Left lobe of liver (tissue), 2 donors: ENCODE measurements at places on chromosomes 3 and 15.

DNA sequence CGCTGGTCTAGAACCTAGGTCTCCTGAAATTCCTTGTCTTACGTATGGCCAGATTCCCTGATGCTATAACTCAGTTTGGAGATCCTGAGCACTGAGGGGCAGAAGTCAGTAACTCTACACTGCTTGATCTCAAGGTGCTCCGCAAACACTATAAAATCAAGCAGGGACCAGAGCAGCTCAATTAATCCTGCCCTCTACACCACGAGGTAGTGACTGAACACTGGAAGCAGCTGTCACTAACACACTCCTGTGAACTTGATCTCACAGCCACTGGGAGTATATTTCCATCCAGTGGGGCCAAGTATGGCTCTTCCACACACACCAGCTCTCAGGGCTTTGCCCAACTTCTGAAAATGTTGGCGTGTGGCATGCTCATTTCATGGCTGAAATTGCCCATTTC, 51.0 kb downstream of the EDEM1 start:
- DNase-seq, result no peak

DNA sequence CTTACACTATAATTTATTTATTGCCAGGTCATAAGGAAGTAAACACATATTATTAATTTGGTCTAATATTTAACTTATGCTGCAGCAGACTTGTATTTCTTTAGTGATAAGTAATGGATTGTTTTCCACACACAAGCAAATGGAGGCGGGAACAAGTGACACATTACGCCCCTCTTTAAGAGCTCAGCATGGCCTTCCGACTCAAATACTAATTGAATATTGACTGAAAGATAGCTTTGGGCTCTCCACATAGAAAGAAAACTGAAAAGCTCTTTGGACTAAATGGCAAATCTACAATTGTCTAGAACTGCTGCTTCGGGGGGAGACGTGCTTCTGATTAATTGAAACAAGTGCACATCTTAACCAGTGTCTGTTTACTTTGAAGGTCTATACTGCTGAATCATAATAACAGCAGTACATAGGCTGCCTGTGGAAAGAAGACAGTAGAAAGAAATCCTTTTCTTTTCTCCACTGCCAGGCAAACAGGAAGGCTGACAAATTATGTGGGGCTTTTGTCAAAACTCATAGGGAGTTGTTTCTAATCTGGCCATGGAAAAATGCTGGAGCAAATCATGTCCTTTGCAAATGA, 15.9 kb downstream of the CADPS start:
- no peak for DNase-seq

DNA sequence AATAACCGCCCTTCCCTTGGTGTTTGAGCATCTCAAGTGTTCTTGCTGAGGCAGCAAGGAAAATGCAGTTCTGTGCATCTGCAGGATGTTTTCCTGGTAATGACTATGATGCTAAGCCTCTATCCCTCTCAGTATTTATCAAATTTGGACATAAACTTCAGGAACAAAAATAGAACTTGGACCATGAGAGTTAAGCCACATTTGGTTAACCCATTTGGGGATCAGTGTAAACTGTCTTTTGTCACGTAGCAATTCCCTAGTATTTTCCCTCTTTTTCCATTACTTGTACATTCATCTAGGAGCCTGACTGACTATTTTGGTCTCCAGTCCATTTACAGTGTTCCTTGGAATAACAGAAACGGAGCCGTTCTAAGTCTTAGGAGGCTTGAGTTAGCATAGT, 250.8 kb downstream of the RBMS3 start:
- no peak for DNase-seq

DNA sequence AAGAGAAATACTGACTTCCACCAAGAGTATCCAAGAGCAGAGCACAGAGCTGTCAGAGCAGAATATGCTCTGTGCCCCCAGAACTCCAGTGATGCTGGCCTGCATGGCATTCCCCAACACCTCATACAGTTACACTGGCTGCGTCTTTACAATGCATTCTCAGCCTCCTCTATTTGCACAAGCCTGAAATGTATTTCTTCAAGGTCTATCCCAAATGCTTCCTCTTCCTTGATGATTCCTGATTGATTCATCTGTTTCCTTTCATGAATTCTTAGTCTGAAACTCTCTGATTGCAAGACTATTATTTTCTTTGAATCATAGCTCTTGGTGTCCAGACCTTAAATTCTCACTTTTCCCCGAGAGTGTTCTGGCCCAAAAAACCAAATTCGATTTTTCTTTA, 664.7 kb downstream of the MECOM start:
- DNase-seq, result no peak

GRCh38 chr15:97761110-97761509, 199.4 kb upstream of the ARRDC4 start:
- DNase-seq, result no peak

- no peak for DNase-seq
These were observed 260.7 kb downstream of the OPA1 start for GRCh38 chr3:193853511-193854219.

DNA sequence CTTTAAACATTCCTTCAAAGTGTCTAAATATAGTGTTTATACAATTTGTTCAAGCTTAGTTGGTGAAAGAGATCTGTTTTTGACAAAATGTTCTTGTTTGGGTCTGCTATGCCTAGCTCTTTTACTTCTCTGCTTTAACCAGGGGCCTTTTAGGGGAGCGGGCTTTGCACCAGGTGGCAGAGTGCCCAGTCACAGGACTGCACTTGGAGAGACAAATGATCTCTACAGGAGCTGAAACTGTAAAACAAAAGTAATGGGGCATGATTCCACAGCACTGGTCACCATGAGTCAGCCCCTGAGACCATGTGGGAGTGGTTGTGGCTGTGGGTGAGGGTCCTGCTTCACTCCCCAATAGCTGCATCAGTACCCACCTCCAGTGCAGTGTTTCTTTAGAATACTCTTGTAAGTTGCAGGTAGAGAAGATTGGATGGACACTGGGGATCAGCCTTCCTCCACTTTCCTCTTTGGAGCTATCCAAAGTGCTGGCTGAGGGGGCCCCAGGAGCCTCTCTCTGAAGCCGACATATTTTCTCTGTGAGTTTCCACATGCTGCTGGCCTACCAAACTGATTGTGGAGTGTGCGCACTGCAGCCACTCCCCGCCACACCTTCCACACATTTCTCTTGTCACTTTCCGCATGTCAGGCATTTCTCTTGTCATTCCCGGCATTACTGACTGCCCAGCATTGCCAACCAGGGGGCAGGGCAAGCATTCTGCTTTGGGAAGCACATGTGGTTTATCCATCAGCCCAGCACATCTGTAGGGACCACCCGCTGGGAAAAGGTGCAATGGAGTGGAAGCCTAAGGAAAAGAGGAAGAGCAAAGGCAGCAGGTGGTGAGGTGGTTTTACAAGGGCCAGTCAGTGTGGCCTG, 110.0 kb downstream of the EPHB1 start:
- no peak for DNase-seq

DNA sequence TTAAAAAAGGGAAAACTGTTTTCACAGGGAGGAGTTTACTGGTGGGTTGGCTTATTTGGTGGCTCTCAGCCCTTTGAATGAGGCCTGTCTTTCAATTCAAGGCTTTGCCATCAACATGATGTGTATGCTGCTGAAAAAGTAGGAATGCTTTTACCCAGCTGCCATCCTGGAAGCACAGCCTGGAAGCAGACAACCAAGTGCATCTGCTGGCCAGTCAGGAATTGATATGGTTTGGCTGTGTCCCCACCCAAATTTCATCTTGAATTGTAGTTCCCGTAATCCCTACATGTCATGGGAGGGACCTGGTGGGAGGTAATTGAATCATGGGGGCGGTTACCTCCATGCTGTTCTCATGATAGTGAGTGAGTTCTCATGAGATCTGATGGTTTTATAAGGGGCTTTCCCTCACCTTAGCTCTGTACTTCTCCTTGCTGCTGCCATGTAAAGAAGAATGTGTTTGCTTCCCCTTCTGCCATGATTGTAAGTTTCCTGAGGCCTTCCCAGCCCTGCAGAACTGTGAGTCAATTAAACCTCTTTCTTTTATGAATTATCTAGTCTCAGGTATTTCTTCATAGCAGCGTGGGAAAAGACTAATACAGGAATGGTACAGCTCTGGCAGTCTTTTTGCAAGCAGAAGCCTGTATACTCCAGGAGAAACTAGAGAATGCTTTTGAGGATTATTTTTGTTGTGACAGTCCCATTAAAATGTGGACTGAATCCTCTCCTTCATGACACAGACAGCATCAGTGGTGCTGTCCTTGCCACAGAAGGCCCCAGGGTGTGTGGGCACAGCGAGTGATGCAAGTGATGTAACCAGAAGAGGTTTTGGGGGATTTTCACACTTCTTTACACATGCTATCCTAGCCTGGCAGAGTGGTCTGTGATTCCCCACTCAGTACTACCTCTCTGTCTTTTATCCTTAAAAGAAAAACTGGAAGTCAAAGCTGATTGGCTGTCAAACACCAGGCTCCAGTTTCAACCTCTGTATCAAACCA, 20.0 kb downstream of the PLCL2 start:
- DNase-seq, result no peak

- DNase-seq, result no peak
These were observed 160.2 kb downstream of the GHSR start for GRCh38 chr3:172287937-172288477.

DNA sequence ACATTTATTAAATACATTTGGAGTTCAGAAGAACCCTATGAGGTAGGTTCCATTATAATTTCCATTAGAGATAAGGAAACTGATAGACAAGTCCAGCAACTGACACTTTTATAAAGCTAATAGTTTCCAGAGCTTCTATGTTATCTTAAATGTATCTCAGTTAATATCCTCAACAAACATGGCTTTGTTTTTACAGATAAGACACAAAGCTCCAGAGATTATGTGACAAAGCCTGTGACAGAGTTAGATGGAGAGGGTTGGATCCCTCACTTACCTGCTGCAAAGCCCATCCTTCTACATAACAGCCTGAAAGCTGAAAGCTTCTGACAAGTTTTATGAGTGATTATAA, 473 bp upstream of the COMMD2 start:
- no peak for DNase-seq

- DNase-seq, result no peak
These were observed 437.9 kb downstream of the CNTN4 start for GRCh38 chr3:2536575-2536974.
